ENCODE measurements at places on chromosomes 13 and 19.

DNA sequence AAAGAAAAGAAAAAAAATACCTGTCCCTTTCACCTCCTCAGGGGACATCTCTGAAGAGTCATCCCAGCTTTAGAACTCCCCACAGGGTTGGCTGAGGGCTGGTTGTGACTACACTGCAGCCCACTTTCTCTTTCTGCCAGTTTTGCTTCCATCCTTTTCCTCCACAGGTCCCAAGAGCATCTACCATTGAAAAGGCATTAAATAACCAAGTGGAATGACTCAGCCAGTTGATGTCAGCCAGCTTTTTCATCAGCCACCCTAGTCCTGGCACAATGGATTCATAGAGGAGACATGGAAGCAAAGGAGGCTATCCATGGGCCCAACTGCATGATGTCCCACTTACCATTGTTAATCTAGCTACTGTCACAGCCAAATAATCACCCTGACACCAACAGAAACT is 9.2 kb upstream of the RCBTB1 start:
- no peak for DNase-seq

- DNase-seq, result no peak
Measured at GRCh38 chr13:101291206-101291605, 125.1 kb downstream of the NALCN start.

DNA sequence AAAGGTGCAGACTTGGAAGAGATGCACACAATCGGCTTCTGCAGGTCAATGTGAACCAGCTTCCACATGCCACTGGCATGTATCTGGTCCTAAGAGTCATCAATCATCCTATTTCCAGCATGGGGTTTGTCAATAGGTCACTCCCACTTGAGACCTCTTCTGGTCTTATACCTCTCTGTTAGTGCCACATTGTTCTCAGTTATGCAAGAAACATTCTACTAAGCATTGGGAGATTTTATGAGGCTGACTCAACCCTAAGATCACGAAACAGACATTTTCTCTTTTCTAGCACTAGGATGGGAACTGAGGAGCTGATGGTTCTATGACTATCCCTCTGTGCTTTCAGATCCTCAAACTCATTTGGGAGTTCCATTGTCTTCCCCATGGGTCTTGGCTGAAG is 581.5 kb upstream of the KLF12 start:
- DNase-seq, result no peak

GRCh38 chr13:48488995-48489394 is 43.9 kb downstream of the RCBTB2 start:
- no peak for DNase-seq

- DNase-seq, result no peak
Measured at GRCh38 chr19:3368848-3369336, 2.5 kb downstream of the NFIC start.
